ENCODE measurements at places on chromosomes 11 and 22.

GRCh38 chr22:35220221-35220620 lies 37.1 kb upstream of the HMGXB4 start:
- DNase-seq, result no peak

GRCh38 chr11:64100360-64100759 lies 64.6 kb downstream of the FLRT1 start:
- no peak for DNase-seq

DNA sequence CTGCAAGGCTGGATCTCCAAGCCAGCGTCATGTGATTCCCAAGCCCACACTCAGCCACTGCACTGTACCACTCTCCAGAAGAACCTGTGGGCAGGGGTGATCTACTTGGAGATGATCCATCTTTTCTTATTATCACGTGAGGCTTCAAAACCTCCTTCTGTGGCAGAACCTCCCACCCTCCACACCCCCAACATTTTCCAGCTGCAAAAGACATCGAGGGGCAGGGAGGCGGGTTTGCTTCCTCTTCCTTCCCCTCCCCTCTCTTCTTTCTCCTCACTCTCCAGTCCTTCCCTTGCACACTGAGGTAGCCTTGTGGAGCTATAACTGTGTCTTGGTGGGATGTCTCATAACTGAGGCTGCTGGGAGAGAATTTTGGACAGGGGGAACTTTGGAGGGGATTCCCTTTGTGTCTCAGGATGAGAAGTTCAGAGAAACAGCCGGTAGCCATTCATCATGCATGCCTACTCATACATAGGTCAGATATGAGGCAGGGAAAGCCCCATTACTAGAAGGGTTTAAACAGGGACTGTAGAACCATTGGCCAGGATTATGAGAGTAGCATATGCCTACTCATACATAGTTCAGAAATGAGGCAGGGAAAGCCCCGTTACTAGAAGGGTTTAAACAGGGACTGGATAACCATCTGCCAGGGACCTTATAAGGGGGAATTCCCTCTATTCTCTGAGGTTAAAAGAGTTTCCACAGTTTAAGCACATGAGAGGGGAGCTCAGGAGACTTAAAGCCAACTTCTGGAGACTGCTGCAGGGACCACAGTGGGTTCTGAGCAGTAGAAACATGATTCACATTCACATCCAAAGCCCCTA lies 420.7 kb upstream of the CADM1 start:
- no peak for DNase-seq

- no peak for DNase-seq
Measured at GRCh38 chr11:75261902-75262361, 21.4 kb downstream of the TPBGL start.

GRCh38 chr11:115929618-115930129 lies 425.5 kb upstream of the CADM1 start:
- DNase-seq, result no peak

DNA sequence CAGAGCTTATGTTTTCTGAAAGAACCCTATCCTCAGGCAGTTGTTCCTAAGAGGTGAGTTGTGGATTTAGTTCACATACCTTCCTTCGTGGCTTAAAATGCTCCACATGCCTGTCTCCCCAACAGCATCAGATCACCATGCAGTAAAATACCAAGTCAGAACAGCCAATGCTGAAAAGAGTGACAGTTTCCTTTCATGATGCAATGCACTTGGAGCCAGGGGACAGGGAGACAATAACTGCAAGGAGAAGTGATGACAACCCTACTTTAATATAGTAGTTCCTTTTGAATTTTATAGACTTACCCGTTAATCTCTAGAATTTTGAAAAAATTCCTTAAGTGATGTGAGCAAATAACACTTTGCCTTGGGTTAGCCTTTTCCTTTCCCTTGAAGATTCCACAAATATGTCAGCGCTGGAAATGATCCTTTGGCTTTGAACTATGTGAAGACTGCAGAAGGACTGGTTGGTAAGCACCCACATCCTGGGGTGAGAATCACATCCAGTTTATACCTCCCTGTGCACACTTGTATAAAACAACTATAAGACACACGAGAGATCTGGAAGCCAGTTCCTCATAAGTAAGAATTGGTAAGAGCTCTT lies 71.2 kb downstream of the PIWIL4 start:
- DNase-seq, result no peak

- no peak for DNase-seq
Measured at GRCh38 chr22:27153386-27153785, 496.0 kb downstream of the MIAT start.

DNA sequence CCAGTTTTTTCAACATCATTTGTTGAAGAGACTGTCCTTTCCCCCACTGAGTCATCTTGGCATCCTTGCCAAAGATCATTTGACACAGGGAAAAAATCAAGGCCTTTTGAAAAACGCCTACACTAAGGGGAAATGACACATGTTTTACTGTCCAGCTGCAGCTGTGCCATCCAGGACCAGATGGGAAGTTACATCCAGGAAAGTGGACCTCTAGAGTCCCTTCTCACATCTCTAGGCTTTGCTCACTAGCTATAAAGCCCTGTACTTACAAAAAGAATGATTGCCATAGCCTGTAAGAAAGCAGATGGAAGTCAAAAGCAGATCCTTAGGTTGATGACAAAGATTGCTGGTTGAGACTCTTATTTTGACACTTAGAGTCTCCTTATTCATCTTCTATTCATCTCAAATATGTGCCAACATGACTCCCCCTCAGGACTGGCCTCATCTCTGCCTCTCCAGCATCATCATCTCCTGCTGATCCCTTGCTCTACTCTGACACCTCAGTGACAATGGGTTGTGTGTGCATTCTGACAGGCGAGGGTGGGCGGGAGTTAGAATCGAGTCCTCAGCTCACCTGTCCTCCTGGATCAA lies 22.8 kb downstream of the OSBP2 start:
- no peak for DNase-seq

Data from mucosa of gallbladder (tissue), 1 donor.